ENCODE measurements at places on chromosomes 2 and 18.

DNA sequence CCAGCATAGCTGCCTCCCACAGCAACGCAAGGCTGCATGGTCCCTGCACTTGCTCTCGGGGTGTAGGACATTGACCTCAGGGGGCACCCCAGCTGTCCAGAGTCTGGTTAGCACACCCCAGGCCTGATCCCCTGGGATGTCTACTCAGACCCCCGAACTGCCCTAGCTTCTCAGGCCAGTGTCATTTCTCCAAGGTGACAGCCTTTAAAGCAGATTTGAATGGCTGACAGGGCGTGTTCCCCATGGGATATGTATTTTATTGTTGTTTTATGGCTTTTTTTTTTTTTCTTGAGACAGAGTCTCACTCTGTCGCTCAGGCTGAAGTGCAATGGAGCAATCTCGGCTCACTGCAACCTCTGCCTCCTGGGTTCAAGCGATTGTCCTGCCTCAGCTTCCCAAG is 40.8 kb upstream of the PTMA start:
- no peak for DNase-seq

DNA sequence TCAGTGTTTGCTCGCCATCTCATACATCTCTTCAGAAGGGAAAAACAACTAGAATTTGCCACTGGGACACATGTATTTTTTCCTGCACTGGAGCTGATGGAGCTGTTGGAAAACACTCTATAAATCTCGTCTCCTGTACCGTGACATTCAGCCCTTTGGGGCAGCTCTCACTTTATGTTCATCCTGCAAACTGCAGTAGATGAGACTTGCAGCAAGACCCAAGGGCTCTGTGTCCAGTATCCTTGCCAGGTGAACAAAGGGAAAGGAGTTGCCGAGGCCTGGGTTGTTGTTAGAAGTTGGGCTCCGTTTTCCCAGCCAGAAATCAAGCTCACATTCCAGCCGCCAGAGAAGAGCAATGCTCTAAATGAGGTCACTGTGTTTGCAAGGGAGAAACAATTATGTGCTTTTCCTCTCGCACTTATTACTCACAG is 285.1 kb downstream of the SLC4A3 start:
- no peak for DNase-seq

- DNase-seq: no peak
Observed at GRCh38 chr2:241931976-241932898, 62.7 kb downstream of the RTP5 start.

DNA sequence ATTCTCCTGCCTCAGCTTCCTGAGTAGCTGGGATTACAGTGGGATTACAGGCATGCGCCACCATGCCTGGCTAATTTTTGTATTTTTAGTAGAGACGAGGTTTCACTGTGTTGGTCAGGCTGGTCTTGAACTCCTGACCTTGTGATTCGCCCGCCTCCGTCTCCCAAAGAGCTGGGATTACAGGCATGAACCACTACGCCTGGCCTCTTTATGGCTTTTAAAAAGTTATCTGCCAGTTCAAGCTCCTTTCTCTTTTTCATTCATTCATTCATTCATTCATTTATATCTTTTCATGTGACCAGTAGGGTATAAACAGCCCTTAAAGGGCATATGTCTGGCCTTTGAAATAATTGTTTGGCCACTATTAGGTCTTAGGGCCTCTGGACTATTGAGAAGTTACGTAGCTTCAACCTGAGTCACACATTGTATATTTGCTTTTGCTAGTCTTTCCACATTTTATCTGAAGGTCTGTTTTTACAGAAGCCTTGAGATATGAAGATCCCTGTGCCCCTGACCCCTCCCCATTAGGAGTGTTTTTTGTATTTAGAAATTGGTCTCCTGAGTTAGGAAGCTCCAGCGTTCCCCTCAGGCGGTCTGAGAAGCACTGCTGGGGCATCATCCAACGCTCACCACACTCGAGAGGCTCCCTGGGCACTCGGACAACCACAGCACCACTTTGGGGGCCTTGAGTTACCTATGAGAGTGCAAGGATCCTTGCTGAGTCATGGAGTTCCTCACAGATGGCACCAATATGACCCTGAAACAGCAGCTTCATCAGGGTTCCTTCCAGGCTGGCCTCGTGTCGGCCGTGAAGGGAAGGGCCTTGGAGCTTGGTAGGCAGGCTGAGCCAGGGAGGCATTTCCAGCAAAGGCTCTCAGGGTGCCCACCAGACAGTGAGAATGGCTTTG is 21.8 kb downstream of the FZD5 start:
- no peak for DNase-seq

DNA sequence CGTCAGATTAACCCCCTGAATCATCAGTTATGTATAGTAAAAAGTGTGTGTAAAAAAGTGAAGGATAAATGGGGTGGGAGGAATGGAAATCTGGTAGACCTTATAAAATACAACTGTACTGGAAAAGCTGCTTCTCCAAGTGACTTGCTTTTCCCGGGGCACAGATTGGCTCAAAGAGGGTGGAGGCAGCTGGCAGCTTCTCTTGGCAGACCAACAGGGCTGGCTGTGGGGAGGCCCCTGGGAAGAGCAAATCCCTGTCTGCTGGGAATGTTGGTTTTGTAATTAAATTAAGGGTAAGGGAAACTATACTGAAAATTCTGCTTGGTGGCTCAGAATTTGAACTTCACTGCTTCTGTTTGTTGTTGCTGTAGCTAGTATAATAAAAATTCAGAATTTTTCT is 154.2 kb upstream of the DLX2 start:
- DNase-seq: no peak

Measured in dorsolateral prefrontal cortex (tissue), 122 donors.